Aorta (tissue), 5 donors: ENCODE measurements at places on chromosomes 7 and 10. TPM values are rescaled to one million over a fixed set of nuclear protein-coding genes. Genes with fewer than 3 reads are reported as not detected.
A peak's percentile ranks its signal among the peaks of the same experiment; 100 is the strongest.

GRCh38 chr10:70576803-70577517, 25.6 kb downstream of the PRF1 start:
- no peaks in the 10 kb centered on the region for H3K27me3 ChIP-seq
- no peaks in the 10 kb centered on the region for H3K36me3 ChIP-seq
- no peak for DNase-seq
- H3K27ac ChIP-seq, result no peak overlapping the region
- H3K4me3 ChIP-seq, result no peak overlapping the region

DNA sequence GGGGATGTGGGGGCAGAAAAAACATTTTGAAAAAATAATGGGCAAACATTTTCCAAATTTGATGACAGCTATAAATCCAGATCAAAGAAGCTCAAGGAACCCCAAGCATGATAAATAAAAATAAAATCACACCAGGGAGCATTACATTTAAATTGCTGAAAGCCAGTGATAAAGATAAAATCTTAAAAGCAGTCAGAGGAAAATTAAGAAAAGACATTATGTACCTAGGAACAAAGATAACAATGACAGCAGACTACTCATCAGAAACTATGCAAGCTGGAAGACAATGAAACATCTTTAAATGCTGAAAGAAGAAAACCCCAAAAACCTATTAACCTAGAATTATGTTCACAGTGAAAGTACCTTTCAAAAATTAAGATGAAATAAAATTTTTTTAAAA, 23.3 kb downstream of the NEUROG3 start:
- no peaks in the 10 kb centered on the region for H3K36me3 ChIP-seq
- no peak overlapping the region for H3K27ac ChIP-seq
- no peak for DNase-seq

DNA sequence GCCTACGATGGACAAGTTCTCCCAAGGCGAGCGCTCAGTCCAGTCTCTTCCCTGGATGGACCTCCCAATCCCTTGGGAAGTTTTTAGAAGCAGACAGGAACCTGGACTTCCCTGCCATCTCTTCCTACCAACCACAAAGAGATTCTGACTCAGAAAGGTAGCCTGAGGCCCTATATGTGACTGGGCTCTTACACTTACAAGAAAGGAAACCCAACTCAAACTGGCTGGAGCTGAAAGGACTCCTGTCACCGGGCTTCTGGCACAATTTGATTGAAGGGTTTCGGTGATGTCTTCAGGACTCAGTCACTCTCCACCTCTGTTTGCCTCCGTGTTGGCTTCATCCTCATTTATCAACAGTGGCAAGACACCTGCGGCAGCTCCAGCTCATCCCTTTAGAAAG, 3.7 kb upstream of the COL13A1 start:
- no peaks in the 10 kb centered on the region for H3K27me3 ChIP-seq
- DNase-seq, result no peak
- H3K27ac ChIP-seq, result no peak overlapping the region
- H3K4me1 ChIP-seq, result no peaks in the 10 kb centered on the region

GRCh38 chr7:106792233-106792926, 72.7 kb upstream of the PIK3CG start:
- no peaks in the 10 kb centered on the region for H3K4me1 ChIP-seq
- no peak overlapping the region for H3K4me3 ChIP-seq
- no peaks in the 10 kb centered on the region for H3K36me3 ChIP-seq
- no peaks in the 10 kb centered on the region for H3K27me3 ChIP-seq

GRCh38 chr10:133128126-133129070, 31.6 kb upstream of the KNDC1 start:
- H3K4me1 ChIP-seq, result no peaks in the 10 kb centered on the region
- peak; percentile 37 for DNase-seq
- no peaks in the 10 kb centered on the region for H3K36me3 ChIP-seq
- no peak overlapping the region for H3K4me3 ChIP-seq
- no peaks in the 10 kb centered on the region for H3K27me3 ChIP-seq

- H3K27me3 ChIP-seq, result no peaks in the 10 kb centered on the region
- peak overlapping the region; percentile 49 for H3K27ac ChIP-seq
- H3K4me1 ChIP-seq, result peaks cover 2% of the 10 kb centered on the region
- DNase-seq, result peak; percentile 68
Measured at GRCh38 chr10:95295031-95295755, 4.4 kb upstream of the PDLIM1 start.

GRCh38 chr10:75379212-75379724, 22.3 kb downstream of the ZNF503 start:
- H3K27ac ChIP-seq, result no peak overlapping the region
- no peaks in the 10 kb centered on the region for H3K36me3 ChIP-seq
- no peaks in the 10 kb centered on the region for H3K4me1 ChIP-seq
- no peak overlapping the region for H3K4me3 ChIP-seq

DNA sequence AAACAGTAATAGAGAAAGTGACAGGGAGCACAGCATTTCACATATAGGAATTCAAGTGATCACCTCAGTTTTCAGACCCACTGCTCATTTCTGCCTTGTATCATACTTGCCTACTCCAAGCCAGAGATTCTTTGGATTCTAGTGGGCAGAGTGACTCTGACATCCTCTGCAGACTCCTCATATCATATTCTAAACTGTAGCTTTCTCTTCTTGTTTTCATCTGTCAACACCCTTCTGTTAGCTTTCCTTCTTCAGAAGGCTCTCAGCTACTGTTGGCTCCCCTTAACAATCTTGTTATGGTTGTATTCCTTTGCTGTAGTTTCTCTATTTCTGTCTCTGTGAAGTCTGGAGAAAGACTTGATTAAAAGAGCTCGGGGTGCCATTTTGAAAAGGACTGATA, 120.5 kb downstream of the CTNNA3 start:
- H3K4me3 ChIP-seq, result no peak overlapping the region
- no peak for DNase-seq
- H3K27ac ChIP-seq, result no peak overlapping the region
- no peaks in the 10 kb centered on the region for H3K4me1 ChIP-seq
- H3K36me3 ChIP-seq, result no peaks in the 10 kb centered on the region

DNA sequence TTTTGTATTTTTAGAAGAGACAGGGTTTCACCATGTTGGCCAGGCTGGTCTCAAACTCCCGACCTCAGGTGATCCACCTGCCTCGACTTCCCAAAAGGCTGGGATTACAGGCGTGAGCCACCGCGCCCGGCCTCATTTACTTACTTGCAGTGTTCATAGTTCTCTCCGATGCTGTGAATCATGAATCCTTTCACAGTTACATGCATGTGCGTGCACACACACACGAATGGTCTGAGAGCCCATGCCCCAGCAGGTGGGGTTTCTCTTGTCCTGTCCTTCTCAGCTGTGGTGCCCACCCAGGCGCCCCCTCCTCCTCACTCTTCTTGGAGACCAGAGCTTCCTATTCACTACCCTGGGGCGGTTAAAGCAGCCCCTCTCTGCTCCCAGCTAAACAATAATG, 50.6 kb downstream of the RBM17 start:
- no peak overlapping the region for H3K27ac ChIP-seq
- no peak overlapping the region for H3K4me3 ChIP-seq
- H3K36me3 ChIP-seq, result no peaks in the 10 kb centered on the region
- no peaks in the 10 kb centered on the region for H3K27me3 ChIP-seq

DNA sequence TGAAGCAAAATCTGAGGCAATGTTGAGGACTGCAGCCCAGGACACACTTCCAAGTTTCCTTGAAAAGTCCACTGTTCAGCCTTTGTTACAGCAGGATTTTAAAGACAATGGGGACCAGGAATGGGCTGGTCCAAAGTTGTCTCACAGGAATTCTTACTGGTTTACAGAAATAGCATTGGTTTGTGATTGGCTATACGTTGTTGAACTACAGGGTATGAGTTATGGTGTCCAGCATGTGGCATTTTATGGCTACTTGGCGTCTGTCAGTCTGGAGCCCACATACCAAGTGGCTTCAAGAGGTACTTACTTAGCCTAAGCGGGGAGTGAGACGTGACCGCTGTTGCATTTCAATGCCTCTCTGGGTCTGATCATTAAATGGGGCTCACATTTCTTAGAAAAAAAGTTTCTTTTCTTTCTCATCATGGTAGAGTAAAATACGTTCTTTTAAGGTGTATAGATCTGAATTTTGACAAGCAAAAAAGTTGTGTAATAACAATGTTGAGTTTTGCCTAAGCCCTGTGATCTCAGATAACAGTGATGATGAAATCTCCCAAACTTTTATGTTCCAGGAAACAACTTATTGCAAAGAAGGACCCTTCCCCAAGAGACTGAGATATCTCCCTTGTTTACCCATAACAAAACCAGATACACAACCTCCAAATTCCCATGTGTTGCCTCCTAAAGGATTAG, 100.0 kb upstream of the TRIM24 start:
- no peaks in the 10 kb centered on the region for H3K4me1 ChIP-seq
- no peak overlapping the region for H3K4me3 ChIP-seq
- no peaks in the 10 kb centered on the region for H3K36me3 ChIP-seq

Gene ASAH2
- total RNA-seq, result 5.2 TPM

- H3K36me3 ChIP-seq, result no peaks in the 10 kb centered on the region
- H3K27ac ChIP-seq, result no peak overlapping the region
- no peak overlapping the region for H3K4me3 ChIP-seq
- no peaks in the 10 kb centered on the region for H3K4me1 ChIP-seq
- H3K27me3 ChIP-seq, result no peaks in the 10 kb centered on the region
- no peak for DNase-seq
Measured at GRCh38 chr10:80253266-80253962, 36.0 kb downstream of the MAT1A start.

Gene CASTOR2
- 27.1 TPM for total RNA-seq

DNA sequence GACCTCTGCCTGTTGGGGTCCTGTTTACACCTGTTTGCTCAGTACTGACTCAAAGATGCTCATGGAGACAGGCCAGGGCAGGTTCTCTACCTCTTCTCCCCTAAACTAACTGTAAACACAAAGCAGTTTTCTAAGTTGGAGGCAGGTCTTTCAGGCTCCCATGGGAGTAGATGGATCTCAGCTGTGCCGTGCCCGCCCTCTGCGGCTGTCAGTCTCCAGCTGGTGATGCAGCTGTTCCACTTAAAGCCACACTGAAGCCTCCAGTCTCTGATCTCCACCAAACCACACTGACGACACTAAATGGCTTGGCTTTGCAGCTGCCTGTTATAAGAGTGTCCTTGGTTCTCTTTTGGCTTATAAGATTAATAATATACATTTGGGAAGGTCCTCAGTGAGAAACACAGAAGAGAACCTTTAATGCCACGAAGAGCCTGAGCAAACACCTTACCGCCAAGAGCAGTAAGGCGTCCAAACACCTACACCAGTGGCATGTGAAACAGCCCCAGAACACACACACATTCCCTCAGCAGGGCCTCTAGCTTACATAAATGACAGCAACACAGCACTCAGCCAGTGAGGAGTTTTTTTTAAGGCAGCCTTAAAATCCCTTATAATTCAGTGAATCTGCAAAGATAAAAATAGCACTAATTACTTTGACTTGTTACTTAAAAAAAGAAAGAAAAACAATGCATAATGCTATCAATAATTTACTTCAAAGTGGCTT, 60.4 kb upstream of the KCNIP2 start:
- H3K27me3 ChIP-seq, result no peaks in the 10 kb centered on the region
- no peak overlapping the region for H3K4me3 ChIP-seq
- DNase-seq, result no peak

Gene CRHR2
- 0.23 TPM for total RNA-seq

Gene GALNT17
- total RNA-seq, result 5.8 TPM

- no peak overlapping the region for H3K27ac ChIP-seq
- no peaks in the 10 kb centered on the region for H3K27me3 ChIP-seq
Measured at GRCh38 chr7:25665374-25665773, 437.1 kb upstream of the NPVF start.

DNA sequence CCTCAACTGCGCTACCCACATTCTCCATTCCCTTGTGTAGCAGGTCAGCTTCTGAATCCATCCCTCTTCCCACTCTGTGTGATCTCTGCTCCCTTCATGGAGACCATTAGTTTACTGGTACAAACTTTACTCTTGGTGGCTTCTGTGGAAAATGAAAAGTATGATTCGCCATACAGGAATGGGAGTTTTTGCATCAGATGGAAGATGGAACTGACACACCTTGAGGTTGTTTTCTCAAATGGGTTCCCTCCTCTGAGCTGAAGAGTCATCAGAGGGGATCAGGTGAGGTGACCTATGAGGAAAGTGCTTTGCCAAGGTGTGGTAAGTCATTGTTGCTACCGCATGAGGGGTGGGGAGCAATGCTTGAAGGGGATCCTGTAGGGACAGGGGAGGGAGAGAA, 266.8 kb downstream of the INHBA start:
- H3K4me3 ChIP-seq, result no peak overlapping the region
- H3K27me3 ChIP-seq, result no peaks in the 10 kb centered on the region
- DNase-seq, result no peak

GRCh38 chr7:112288301-112288700, 81.8 kb downstream of the ZNF277 start:
- peaks cover 1% of the 10 kb centered on the region for H3K4me1 ChIP-seq
- DNase-seq, result no peak
- no peak overlapping the region for H3K27ac ChIP-seq
- H3K4me3 ChIP-seq, result no peak overlapping the region
- peaks cover 3% of the 10 kb centered on the region for H3K36me3 ChIP-seq
- H3K27me3 ChIP-seq, result no peaks in the 10 kb centered on the region

Gene ZNF862
- total RNA-seq, result 15.8 TPM

Gene NPFFR1
- total RNA-seq, result 0.03 TPM

DNA sequence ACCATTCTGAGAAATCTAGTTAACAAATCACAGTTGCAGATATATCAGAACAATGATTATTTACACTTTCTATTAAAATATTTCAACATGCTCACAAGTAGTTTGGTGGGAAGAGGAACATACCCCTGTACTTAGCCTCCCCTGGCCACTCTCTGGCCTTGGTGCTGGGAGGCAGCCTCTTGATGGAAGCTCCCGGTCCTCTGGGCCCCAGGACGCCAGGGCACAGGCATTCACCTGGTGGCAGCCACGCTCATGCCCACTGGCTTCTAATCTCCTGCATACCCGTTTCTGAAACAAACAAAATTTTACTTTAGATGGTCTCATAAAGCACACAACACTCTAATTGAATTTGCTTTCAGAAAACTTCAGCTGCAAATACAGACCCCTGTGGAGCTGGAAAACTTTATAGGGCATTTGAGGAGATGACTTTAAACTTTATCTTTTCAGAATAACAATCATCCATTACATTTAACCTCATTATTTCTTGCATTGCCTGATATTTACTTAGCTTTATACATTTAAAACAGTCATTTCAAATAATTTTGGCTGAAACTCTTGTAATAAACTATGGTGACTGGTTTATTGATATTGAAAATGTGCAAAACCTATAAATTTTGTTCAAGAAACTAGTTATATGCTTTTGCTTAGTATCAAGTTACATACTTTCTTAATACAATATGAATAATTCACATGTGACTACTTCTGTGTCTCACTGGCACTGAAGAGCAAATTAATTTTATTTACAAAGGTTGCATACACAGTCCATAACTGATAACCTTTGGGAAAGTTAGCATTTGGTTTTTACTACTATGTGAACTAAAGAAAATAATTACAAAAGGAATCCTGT, 30.8 kb downstream of the C10orf143 start:
- no peaks in the 10 kb centered on the region for H3K4me1 ChIP-seq
- H3K27me3 ChIP-seq, result no peaks in the 10 kb centered on the region
- no peak for DNase-seq
- no peaks in the 10 kb centered on the region for H3K36me3 ChIP-seq
